ENCODE measurements at places on chromosomes 12 and 14.
A peak's percentile ranks its signal among the peaks of the same experiment; 100 is the strongest.

GRCh38 chr12:130620281-130620680 is 95.8 kb downstream of the RIMBP2 start:
- no peak for DNase-seq

- DNase-seq = no peak
These were observed 232.9 kb downstream of the PCNX1 start for GRCh38 chr14:71140157-71140556.

GRCh38 chr14:68791078-68791901 is 1.6 kb downstream of the ZFP36L1 start:
- DNase-seq = no peak

DNA sequence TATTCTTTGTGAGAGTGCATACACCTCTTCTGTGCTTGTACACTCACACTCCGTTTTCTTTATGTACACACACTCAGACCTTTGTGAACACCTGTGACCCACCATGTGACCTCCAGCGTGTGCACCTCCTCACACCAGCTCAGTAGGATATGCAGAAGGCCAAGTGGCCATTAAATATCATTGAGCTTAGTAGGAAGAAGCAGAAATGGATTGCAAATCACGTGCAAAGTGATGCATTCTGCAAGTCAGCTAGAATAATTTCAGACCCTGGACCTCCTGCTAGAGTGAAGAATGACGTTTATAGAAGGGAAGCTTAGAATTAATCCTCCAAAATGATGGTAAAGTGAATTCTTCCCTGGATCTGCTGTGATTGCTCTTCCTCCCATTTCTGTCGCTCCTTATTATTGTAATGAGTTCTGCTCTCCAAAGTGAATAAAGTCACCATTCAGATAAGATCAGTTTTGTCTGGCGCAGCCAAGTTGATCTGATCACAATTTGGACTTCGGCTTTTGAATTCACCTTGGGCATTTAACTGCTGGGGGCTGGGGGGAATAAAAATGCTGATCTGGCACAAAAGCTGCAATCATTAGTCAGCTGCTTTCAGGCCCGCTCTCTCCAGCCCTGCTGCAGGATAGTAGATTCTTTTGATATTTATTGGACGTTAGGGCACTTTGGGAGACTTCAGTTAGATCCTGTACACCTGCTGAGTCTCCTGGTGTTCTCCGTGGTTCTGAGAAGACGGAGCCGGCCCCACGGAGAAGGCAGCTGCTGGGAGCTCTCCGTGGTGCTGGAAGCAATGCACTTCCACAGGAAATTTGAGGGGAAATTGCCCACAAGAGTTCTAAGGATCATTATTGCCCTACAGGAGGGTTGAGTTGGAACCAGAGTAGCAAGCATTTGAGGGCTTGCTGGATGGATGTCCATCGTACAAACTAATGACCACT is 12.4 kb upstream of the NRXN3 start:
- DNase-seq = peak; percentile 3

- DNase-seq = no peak
These were observed 165.5 kb upstream of the CCND2 start for GRCh38 chr12:4107911-4108697.

- DNase-seq = no peak
These were observed 20.5 kb downstream of the PSMC1 start for GRCh38 chr14:90276646-90277367.

DNA sequence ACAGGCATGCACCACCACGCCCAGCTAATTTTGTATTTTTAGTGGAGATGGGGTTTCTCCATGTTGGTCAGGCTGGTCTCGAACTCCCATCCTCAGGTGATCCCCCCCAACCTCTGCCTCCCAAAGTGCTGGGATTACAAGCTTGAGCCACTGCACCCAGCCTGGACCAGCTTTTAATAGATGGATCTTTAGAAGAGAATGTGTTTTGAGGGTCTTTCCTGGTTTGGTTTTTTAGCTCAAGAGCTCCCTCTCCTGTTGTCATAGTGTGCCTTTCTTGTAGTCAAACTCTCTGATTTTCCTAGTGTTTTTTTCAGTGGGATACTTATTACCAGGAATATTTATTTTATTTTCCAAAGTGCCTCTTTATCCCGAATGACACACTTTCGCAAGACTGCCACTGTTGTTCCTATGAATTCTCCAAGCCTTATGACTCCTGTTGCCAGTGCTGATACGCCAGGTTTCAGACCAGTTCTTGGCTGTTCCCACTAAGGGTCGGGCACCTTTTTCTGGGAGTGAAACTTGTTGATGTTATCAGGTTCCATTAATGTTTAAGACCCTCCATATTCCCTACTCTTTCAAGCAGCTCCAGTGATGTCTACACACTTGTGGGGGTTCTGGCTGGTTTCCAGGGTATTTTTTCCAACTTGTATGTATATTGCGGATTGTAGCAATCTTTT is 31.5 kb upstream of the LIMA1 start:
- DNase-seq = peak; percentile 46

All from HepG2 (cell line).